ENCODE measurements at places on chromosomes 16 and 17. TPM values are rescaled to one million over a fixed set of nuclear protein-coding genes. Genes with fewer than 3 reads are reported as not detected.

Gene KRT17
- total RNA-seq, result 6.1 TPM

Gene ATP2A3
- 2.9 TPM for total RNA-seq

Gene TNFRSF13B
- total RNA-seq, result not detected

Gene SLFN14
- total RNA-seq, result not detected

All from fibroblast of villous mesenchyme (primary cell).